Stimulated activated CD8-positive, alpha-beta memory T cell treated with anti-CD3 and anti-CD28 coated beads, Interleukin-4, amount 100 ng/mL, for 24 hours (primary cell): ENCODE measurements at places on chromosomes 5 and 9.

DNA sequence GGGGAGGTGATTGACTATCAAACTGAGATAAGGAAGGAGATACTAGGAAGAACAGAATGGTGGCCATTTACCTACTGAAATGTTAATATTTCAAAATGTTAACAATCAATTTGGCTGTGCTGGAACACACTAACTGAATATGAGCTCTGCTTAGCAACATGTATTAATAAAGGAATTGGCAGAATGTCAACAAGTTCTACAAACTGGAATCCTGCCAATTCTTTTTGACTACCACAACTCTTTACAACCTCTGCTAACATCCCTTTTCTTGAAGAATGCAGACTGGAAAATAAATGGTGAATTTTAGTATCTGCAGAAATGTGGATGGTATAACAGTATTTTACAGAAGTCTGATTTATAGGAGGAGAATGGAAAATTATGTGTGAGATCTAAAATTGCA lies 446.4 kb downstream of the ISL1 start:
- DNase-seq: no peak

- DNase-seq: no peak
Observed at GRCh38 chr9:110152704-110153374, 55.1 kb downstream of the C9orf152 start.

- no peak for DNase-seq
Observed at GRCh38 chr5:132364319-132364718, 5.2 kb upstream of the SLC22A5 start.

GRCh38 chr9:115084709-115085108 lies 33.2 kb downstream of the TNC start:
- DNase-seq: no peak

DNA sequence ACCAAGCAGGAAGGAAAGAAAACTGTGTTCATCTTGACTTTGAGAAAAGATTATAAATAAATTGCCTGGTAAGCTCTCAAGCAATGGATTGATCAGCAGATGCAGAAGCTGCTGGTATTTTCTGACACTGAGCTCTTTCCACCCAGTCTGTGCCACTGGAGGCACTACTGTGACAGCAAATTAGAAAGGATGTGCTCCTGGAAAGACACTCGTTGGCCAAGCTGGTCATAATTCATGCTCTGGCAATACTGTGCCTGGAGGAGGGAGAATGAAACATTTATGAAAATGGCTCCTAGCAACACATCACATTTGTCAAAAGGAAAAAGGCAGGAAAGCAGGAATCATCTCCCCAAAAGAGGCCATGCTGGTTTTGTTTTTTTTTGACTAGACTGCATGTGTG lies 84.2 kb downstream of the CAVIN4 start:
- no peak for DNase-seq

DNA sequence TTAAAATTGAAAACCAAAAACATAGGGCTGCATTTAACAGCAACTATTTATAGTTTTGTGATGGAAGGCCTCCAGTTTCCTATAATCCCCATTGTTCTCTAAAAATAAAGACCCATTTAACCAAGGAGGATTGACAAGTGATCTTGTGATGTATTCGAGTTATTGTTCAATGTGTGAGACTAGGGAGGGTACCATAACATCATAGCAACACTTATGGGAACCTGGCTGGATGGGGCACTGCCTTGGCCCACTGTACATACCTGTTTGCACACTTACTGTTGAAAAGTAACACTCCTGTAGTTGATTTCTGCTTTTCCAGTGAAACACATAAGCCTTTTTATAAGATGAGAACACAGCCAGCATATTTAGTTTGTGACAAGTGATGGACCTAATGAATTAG lies 32.3 kb downstream of the MACIR start:
- no peak for DNase-seq

- no peak for DNase-seq
Observed at GRCh38 chr5:168346417-168346816, 55.0 kb downstream of the WWC1 start.

DNA sequence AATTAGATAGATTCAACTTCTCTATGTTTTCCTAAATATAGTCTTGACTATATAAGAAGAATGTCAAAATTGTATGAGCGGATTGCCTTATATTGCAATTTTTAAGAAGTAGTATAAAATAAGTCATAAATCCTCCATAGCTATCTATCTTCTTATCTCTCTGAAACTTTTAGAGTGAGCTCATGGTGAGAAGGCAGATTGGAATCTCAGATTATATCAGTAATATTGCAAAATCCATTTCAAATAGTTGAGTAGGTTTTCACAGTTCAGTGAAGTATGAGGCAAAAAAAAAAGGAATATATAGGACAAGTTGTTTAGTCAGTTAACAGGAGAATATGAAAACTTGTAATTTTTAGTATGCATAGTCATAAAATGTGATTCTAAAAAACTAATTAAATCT lies 156.4 kb downstream of the FAM174A start:
- no peak for DNase-seq

- DNase-seq: no peak
Observed at GRCh38 chr5:156474251-156474650, 147.3 kb downstream of the SGCD start.

GRCh38 chr9:95008151-95008771 lies 281.8 kb downstream of the AOPEP start:
- DNase-seq: no peak

DNA sequence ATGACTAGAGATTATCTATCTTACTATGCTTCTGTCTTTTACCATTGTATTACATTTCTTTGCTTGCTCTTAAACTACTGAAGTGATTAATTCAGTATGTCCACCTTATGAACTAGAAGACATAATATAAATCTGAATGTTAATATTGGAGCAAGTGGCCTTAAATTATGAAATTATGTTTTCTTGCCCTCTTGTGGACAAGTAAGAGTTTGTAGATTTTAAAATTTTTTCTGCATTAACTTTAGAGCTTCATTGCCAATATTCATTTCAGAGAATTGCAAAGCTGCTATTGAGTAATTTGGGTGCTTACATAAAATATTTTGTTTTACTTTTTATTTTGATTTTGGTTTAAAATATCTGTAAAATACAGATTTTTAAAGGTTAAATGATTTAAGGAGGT lies 55.3 kb downstream of the RANBP17 start:
- no peak for DNase-seq

DNA sequence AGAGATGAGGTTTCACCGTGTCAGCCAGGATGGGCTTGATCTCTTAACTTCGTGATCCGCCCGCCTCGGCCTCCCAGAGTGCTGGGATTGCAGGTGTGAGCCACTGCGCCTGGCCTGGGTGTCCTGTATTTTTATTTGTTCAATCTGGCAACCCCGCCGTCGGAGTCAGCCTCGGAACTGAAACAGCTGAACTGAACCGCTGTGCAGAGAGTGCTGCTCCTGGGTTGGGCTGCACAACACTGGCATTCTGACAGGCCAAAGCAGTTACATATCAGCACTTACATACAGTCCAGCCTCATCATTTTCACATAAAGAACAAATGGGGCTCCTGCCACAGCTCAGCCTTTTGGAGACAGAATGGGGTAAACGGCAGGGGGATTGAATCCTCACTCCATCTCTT lies 185.6 kb downstream of the C9orf50 start:
- DNase-seq: no peak

- DNase-seq: no peak
Observed at GRCh38 chr5:98656125-98656795, 117.2 kb upstream of the RGMB start.

GRCh38 chr5:19745247-19745646 lies 242.8 kb downstream of the CDH18 start:
- no peak for DNase-seq

DNA sequence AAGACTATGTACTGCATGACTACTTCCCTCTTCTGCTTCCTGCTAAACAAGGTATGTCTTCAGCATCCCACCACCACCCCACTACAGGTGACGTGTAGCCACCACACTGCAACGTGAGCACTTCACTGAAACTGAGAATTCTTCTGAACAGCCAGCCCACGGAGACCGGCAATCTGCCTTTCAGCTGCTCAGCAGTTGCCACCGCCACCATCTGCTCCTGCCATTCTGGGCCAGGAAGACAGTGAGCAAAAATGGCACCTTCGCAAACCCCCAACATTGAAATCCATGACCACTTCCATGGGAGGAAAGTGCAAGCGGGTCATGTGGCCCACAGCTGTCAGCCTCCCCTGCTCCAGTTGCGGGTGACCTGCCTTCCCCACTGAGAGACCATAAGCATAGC lies 443.4 kb upstream of the ST8SIA4 start:
- DNase-seq: no peak

DNA sequence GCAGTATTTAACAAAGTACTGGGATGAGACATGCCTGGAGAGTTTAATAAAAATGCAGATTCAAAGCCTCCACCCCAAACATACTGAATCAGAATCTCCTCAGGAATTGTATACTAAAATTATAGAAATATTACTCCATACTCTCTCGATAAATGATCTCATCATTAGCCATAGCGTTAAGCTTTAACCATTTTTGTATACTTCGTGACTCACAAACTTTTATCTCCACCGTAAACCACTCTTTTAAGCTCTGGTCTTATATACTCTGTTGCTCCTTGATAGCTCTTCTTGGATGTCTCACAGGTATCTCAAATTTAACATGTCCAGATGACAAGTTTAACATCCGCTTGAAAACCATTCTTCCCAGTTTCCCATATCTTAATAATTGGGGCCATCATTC lies 327.8 kb downstream of the ADGRV1 start:
- DNase-seq: no peak

DNA sequence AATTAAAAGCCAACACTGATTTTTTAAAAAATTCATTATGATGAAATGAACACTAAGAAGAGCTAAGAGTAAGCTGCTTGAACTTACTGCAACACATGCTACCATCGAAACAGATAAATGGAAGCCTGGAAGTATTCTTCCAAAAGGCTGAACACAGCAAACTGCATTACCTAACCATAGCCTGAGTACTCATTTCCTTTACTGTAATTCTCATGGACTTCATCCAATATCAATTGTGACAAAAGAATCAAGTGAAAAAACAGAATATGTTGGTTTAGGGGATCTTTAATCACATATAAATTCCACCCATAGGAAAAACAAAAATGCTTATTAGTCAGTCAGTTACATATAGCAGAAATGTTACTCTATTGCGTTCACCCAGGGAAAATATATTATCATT lies 68.5 kb downstream of the DROSHA start:
- DNase-seq: no peak

DNA sequence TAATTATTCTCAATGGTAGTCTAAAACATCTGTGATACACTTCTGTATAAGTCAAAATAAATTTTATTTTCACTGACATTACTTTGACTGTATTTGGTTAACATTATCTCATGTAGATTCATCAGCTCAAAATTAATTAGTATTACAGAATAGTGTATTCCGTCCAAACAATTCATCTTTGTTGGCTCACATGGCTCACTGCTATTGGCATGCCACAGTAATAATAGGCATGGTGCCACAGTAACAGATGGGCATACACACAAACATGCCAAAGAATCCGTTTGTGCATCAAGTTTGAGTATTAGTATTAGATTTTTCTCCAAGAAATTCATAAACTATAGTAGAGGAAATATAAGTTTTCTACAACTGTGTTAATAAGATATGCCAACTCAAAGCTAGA lies 14.2 kb downstream of the AP3B1 start:
- no peak for DNase-seq

DNA sequence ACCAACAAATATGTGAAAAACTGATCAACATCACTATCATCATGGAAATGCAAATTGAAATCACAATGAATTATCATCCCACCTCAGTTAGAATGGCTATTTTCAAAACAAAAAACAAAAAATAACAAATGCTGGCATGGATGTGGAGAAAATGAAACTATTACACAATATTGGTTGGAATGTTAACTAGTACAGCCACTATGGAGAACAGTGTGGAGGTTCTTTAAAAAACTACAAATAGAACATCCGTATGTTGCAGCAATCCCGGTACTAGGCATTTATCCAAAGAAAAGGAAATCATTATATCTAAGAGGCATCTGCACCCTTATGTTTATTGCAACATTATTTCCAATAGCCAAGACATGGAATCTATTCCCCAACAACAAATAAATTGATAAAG lies 9.0 kb upstream of the IFNA5 start:
- no peak for DNase-seq
